Left colon (tissue), 2 donors: ENCODE measurements at places on chromosomes 13 and 19.

GRCh38 chr19:10424011-10424637, 3.8 kb downstream of the PDE4A start:
- DNase-seq, result peak; percentile 87

- DNase-seq, result no peak
These were observed 1559.2 kb downstream of the SLITRK1 start for GRCh38 chr13:82323101-82323500.

GRCh38 chr13:61414686-61415057, 977 bp downstream of the PCDH20 start:
- no peak for DNase-seq

DNA sequence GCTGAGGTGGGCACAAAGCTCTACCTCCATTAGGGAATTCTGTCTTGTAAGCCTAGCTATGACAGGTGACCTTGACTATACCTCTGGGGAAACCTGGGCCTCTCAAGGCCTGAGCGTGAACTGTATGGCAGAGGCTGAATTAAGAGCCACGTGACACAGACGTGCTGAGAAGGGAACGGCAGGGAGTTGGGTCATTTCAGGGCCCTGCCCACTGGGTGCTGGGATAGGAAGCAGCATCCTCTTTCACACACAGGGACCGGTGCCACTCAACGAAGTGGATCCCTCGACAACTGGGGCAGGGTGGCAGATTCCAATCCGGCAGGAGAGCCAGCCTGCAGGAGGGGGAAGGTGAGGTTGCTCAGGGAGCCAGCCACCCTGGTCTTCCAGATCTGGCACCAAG, 9.2 kb downstream of the ASF1B start:
- no peak for DNase-seq

DNA sequence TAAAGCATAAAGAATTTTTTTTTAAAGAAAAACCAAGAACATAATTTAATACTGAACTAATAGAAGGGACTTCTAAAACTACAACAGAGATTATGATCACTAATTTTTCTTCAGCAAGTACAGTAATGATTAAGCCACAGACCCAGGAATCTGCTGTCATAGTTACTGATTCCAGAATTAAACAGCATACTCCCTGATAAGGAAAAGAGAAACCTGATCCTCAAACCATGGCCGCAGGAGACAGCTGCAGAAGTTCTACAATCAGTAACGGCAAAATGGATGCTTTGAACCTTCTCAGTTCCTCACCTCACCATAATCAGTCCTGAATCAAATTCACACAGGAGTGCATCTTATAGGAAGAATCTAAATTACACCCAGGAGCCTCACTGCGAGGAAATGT, 939.0 kb upstream of the SLITRK1 start:
- no peak for DNase-seq

- DNase-seq, result peak; percentile 50
These were observed 2.8 kb downstream of the FXYD3 start for GRCh38 chr19:35118268-35119020.

DNA sequence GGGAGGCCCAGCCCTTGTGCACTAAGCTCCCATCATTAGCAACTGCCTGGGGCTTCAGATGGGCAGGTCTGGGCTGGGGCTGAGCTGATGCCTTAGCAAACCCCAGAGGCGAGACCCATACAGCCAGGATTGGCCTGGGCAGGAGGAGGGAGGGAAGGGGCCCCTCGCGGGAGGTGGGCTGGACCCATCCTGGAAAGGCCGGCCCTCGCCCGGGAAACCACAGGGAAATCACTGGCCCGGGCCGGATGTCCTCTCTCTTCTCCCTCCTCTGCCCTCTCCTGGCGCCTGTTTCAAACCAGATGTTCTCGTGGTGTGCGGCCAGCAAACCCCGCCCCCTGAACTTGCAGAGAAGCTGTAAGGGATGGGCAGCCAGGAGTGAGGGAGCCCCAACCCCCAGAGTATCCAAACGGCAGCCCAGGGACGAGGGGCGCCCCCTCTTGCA, 43.1 kb downstream of the TMEM255B start:
- no peak for DNase-seq

GRCh38 chr19:18526316-18526715, 4.4 kb upstream of the ELL start:
- no peak for DNase-seq

GRCh38 chr19:19457671-19458070, 52.2 kb downstream of the GATAD2A start:
- no peak for DNase-seq

GRCh38 chr13:98180092-98180491, 3.0 kb upstream of the RNF113B start:
- no peak for DNase-seq
